Activated B cell treated with CpG ODN at 0.5 μM for 24 hours (primary cell): ENCODE measurements at places on chromosomes 7 and 10.

- no peak for DNase-seq
These were observed 90.3 kb downstream of the CCNY start for GRCh38 chr10:35426657-35427056.

- DNase-seq, result no peak
These were observed 146.5 kb downstream of the PHF14 start for GRCh38 chr7:11120068-11120664.

GRCh38 chr7:70448312-70448906, 683.5 kb upstream of the GALNT17 start:
- DNase-seq, result no peak

- DNase-seq, result no peak
These were observed 182.5 kb downstream of the SKAP2 start for GRCh38 chr7:26681819-26682418.

- peak; percentile 47 for DNase-seq
These were observed 30.6 kb downstream of the TLX1 start for GRCh38 chr10:101161494-101162299.
